Activated CD4-positive, alpha-beta T cell treated with anti-CD3 and anti-CD28 coated beads, Interleukin-2, amount 10 ng/mL, durations not matched to agents 24 days and 14 days (primary cell): ENCODE measurements at places on chromosomes 6 and 20. TPM values are rescaled to one million over a fixed set of nuclear protein-coding genes. Genes with fewer than 3 reads are reported as not detected.

- H3K4me3 ChIP-seq = no peak overlapping the region
- no peaks in the 10 kb centered on the region for H3K36me3 ChIP-seq
- H3K27ac ChIP-seq = no peak overlapping the region
- no peaks in the 10 kb centered on the region for H3K27me3 ChIP-seq
These were observed 1407.6 kb downstream of the EPHA7 start for GRCh38 chr6:92011681-92012245.

DNA sequence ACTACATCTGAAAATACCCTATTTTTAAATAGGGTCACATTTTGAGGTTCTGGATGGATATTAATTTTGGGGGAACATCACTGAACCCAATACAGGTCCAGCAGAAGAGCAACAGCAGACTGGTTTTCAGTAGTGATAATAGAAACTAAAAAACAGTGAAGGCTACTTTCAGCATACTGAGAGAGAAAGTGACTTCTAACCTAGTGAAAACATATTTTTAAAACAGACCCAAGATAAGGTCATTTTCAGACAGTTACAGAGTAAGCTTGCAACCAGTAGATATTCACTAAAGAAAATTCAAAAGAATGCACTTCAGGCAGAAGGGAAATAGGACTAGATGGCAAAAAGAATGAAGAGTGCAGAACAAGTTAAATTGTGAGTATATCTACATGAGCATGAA lies 42.0 kb upstream of the TMEM244 start:
- no peaks in the 10 kb centered on the region for H3K36me3 ChIP-seq
- H3K4me3 ChIP-seq = no peak overlapping the region
- H3K27ac ChIP-seq = no peak overlapping the region
- H3K4me1 ChIP-seq = no peaks in the 10 kb centered on the region
- no peak for DNase-seq

DNA sequence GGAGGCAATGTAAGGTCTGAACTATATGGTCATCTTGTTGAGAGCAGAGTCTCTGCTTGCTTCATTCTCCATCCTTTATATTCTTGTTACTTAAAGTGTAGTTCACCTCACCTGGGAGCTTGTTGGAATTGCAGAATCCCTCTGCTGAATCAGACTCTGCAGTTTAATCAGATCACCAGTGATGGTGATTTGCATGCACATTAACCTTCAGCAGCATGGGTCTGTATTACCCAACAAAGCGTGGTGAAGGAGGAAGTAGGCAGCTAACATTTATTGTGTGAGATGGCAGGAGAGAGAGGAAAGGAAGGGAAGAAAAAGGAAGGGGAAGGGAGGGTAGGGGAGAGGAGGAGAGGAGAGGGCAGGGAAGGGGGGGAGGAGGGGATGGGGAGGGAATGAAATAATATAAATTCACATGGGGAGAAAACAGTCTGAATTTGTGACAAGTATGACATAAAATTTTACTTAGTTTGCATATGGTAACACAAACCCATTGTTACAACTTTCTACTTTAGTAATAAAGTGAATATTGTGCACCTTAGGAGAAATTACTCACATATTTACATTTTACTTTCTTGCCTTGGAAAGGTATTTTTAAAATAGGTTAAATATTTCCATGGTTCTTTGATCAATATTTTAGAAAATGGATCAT lies 740.7 kb downstream of the DHX35 start:
- H3K27ac ChIP-seq = no peak overlapping the region
- H3K4me3 ChIP-seq = no peak overlapping the region
- H3K36me3 ChIP-seq = no peaks in the 10 kb centered on the region
- H3K27me3 ChIP-seq = no peaks in the 10 kb centered on the region

PREX1 gene
- 64.3 and 65.5 TPM in 2 replicates for total RNA-seq

DNA sequence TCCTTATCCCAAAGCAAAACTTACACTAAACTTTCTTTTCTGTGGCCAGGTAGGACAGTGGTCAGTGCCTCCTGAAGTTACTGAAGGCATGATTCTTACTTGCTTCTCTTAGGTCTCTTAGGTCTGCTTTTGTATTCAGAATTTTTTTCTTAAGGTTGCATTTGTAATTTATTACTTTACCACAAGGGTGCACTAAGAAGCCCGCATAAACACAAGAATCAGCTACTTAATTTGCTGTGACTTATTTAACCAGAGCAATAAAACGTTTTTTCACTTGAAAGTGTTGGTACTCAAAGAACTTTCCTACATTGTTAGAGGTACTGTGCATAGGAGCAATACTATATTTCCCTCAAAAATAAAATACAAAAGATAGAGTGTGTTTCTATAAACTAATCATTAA lies 75.4 kb upstream of the LAMA2 start:
- no peaks in the 10 kb centered on the region for H3K36me3 ChIP-seq
- no peak overlapping the region for H3K4me3 ChIP-seq
- no peak overlapping the region for H3K27ac ChIP-seq
- no peaks in the 10 kb centered on the region for H3K4me1 ChIP-seq
- no peaks in the 10 kb centered on the region for H3K27me3 ChIP-seq
- DNase-seq = no peak
